ENCODE measurements at places on chromosomes 1 and 21.

- no peak for DNase-seq
Observed at GRCh38 chr1:65401612-65402011, 18.9 kb upstream of the LEPR start.

DNA sequence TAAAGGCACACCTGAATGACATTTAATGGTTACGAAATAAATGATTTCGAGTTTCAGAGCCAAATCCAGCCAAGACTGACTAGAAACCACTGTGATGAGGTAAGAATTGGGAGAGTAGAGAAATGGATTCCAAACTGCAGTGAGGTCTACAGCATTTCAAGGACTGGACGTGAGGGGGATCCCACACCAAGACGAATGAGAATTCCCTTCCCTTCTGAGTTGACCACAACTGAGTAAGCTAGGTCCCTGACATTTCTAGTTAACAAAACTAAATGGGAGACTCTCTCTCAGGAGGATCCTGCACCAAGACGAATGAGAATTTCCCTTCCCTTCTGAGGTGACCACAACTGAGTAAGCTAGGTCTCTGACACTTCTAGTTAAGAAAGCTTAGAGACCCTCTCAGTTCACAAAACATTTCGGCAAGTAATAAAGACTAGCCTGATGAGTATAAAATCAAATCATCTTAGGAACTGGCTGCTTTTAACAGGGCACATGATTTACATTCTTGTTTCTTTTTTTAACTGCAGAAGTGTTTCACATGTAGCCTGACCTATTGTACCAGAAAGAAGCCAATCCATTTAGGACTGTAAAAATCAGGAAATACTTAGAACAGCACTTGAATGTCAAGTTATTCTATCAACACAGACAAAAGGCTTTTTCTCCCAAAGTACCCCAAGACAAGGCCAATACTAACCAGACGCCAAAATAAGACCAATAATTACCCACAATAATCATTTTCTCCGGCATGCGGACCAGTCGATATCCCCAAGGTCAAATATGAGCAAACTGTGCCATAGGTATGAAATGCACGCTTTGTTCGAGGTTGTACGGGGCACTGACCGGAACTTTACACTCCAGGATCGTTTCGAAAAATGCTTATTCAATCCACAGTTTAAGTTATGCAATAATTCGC is 1.4 kb upstream of the SPATA1 start:
- peak; percentile 47 for DNase-seq

GRCh38 chr1:206873603-206874188 is 8.3 kb downstream of the IL20 start:
- DNase-seq = no peak

DNA sequence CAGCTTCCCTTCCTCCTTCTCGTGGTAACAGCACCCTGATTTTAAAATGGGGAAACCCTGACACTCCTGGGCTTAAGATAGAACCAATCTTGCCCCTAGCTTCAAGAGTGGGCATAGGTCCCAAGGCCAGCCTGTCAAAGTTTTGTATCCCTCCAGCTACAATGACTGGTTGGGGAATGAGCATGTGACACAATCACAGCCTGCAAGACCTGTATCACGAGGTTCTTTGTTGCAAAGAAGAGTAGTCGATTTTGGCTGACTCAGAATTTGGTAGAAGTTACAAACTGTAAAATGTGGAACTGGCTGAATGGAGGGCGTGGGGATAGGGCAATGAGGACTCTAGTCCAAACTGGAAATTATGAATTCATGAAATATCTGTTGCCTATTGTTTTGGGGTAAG is 18.7 kb downstream of the CTSK start:
- DNase-seq = peak; percentile 68

DNA sequence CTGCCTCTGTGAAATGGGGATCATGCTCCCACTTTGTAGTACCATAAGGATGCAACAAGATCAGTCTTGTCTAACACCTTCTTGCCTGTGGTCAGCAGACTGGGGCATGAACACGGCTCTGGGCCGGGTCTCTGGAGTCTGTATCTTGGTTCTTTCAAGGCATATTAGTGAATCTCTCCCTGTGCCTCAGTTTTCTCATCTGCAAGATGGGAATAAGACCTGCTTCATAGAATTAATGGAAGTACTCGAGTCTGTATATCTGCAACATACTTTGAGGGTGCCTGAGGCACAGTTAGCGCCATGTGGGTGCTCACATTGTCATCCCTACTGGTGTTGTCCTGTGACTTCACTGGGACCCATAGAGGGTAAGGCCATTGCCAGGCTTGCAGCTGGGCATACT is 84.6 kb downstream of the IGSF21 start:
- no peak for DNase-seq

DNA sequence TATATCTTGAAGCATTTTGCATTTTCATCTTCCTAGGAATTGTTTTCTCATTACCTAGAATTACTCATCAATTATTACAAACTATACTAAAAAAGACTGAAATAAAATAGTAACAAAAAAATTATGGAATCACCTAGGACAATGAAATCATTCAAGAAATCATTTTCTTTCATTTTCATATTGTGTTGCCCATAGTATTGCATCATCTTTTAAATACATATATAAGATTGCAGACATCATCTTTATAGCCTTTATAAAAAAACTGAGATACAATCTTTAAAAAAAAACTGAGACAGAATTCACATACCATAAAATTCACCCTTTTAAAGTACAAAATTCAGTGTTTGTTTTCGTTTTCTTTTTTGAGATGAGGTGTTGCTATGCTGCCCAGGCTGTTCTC is 29.6 kb downstream of the GDAP2 start:
- DNase-seq = no peak

DNA sequence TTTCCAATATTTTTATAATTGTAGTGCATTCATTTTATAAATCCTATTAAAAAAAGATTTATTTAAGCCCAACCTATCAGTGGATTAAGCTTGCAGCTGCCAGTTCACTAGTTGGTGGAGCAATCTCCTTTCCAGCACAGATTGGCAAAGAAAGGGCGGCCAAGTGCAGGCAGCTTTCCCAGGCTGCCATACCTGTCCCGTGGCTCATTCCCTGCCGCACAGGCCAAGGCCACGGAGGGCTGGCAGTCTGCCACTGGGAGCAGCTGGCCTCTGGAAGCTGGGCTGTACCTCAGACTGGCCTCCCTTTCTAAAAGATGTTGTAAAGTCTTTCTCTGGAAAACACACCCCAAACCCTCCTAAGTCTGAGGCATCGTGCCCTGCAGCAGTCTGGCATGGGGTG is 74.2 kb downstream of the SIM2 start:
- DNase-seq = no peak

GRCh38 chr1:41305576-41306363 is 55.5 kb upstream of the FOXO6 start:
- DNase-seq = no peak

DNA sequence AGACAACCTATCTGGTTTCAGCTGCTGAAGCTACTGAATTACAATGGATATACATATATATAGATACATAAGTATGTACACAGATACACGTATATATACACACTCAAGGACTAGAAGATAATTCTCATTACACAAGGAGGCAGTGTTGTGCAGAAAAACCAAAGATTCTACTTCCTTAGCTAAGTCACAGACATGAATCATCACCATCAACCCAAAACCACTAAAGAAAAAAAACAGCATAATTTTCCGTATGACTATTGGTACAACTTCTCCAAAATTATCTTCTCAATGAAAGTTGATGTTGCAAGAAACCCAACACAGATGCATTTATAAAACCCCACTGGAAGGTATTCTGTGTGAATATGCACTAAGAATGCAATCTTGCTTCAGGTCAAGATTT is 36.8 kb upstream of the RPF1 start:
- no peak for DNase-seq

GRCh38 chr1:25425098-25426085 is 4.8 kb upstream of the RHCE start:
- no peak for DNase-seq

- no peak for DNase-seq
Observed at GRCh38 chr1:208040821-208041297, 129.9 kb upstream of the CD34 start.

GRCh38 chr1:156662005-156662799 is 15.0 kb downstream of the NES start:
- no peak for DNase-seq

DNA sequence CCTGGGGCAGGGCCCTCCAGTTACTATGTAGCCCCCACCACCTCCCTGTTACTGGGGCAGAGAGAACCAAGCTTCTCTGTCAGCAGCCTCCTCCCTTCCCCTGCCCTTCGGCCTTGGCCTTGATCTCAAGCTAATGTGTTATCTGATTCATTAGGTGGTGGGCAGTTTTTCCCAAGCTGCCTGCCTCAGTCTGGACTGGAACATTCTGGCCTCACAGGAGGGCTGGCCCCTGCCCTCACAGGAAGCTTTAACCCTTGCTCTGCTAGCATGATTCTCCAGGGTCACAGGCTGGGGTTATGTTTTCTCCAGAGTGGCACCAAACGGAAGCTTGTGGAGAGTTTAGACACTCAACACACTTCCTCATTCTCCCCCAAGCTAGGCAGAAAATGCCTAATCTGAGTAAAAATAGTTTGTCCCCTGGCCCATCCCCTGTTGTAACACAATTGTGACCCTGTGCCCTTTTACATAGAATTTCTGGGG is 37.2 kb upstream of the SLC6A9 start:
- DNase-seq = no peak

GRCh38 chr1:212976586-212976985 is 26.2 kb downstream of the VASH2 start:
- DNase-seq = no peak

DNA sequence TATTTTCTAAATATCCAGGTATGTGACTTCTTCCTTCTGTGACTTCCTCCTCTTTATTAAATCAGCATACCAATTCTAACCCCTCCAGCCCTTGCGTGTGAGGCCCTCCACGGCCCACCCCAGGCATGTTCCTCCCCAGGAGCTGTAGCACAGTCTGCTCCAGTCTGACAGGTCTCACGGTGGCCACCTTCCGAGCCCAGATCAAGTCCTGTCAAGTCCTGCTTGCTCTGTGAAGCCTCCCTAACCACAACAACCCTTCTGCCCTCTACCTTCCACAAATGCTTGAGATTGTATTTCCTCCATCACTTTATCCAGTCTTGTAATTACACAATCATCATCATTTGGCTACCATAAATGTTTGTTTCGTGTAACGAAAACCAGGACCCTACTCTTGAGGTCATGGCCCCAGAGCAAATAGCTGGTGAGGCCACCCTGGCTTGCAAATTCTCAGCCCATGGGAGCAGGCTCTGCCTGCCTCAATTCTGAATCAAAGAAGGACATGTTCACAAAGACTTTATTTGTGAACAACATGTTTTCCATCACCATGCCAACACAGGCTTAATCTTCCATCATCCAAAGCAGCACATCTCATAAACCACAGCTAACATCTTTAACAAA is 33.0 kb upstream of the S100A7 start:
- DNase-seq = no peak

DNA sequence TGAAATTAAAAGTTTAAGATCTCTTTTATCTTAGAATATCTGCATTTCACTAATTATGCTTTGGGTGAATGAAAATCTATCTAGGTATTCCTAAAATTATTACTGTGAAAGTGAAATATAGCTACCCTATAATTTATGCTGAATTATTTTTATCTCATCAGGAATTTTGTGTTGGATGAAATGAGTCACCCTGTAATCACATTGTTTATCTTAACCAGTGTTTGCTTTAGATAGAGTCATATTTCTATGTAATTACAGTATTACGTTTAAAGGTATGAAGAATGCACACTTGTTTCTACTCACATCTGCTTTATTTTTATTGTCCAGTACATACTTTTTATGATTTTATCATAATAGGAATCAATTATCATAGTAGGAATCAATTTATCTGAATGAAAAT is 249.2 kb downstream of the NCAM2 start:
- no peak for DNase-seq
